ENCODE measurements at places on chromosomes 6 and 20. TPM values are rescaled to one million over a fixed set of nuclear protein-coding genes. Genes with fewer than 3 reads are reported as not detected.

The PRND gene
- polyA plus RNA-seq = 3.8 TPM

The HSP90AB1 gene
- polyA plus RNA-seq = 1,256 TPM

The DNAH8 gene
- polyA plus RNA-seq = 0.31 TPM

The PSMB9 gene
- polyA plus RNA-seq = 5.2 TPM

The GATA5 gene
- 8.2 TPM for polyA plus RNA-seq

The YWHAB gene
- polyA plus RNA-seq = 213 TPM

DNA sequence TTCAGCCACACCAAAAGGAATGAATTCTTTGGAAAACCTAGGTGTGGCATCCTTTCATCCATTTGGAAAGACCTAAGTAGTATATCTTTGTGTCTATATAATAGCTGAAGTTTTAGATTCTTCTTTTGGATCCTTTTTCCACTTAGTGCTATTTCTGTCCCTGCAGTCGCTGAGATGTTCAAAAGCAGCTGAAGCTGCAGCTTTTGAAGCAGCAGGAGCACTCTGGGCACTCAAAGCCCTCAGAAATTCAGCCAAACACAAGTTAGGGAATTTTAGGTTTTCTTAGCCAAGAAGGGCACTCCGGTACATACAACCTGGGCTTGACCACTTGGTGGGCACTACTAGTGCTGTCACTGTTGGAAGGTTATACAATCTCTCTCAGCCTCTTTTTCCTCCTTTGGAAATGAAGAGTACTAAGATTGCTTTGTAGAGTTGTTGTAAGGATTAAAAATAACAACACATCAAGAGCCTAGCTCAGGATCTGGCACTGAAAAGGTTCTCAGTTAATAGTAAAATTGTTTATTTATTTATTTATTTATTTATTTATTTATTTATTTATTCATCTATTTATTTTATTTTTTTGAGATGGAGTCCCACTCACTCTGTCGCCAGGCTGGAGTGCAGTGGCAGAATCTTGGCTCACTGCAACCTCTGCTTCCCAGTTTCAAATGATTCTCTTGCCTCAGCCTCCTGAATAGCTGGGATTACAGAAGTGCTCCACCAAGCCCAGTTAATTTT lies 71.9 kb upstream of the SLC22A16 start:
- DNase-seq = no peak

DNA sequence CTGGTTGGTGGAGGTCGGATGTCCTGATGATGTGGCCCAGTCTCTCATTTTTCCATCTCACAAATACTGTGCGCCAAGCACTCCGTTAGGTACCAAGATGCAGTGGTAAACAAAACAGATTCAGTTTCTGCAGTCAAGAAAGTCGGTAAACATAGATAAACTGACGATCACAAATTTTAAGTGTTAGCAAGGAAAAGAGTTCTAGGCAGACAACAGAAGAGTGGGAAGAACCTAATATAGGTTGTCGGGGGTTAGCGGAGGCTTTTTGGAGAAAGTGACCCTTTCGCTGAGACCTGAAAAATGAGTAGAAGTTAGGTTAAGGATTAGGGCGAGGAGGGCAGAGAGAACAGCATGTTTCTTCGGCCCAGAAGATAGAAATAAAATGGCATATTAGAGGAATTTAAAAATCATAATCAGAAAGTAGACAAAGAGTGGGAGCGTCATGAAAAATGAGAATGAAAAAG lies 514 bp downstream of the ORC3 start:
- no peak for DNase-seq

DNA sequence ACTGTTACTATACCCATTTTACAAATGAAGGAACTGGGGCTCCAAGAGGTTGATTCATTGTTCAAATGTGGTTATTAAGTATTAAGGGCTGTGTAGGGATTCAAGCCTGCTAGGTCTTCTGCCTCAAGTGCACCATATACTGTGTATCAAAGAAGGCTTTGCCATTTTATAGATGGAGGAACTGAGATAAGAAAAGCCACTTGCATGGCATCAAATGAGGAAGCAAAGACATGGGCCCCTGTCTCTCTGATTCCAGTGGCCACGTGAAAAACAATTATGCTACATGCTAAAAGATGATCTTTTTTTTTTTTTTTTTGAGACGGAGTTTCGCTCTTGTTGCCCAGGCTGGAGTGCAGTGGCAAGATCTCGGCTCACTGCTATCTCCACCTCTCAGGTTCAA lies 67.0 kb downstream of the TMEM200A start:
- no peak for DNase-seq

DNA sequence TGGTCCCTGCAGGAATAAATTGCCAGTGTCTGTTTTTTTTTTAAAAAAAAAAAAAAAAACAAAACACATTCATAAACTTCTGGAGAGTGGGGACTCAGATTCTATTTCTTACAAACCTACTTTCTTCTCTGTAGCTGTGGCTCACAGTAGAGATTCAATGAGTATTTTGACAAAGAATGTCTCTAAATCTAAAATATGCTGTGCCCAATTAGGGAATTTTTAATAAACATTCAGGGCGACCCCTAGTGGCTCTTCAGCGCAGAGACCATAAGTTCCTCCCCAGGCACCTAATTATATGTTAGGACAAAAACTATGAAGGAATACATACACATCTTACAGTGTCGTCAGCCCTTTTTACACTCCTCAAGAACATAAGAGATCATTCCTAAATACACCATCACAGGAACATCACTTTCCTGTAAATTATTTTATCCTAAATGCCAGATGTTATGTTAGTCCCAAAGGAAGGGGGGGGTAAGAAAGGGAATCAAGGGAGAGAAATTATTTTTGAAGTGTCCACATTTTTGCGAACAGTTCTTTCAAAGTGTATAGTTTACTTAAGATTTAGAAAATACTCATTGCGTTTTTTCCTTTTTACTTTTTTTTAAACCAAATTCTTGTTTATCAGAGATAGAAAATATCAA lies 21.8 kb upstream of the NAA20 start:
- no peak for DNase-seq

- no peak for DNase-seq
Observed at GRCh38 chr6:131728296-131728939, 17.6 kb upstream of the CTAGE9 start.

GRCh38 chr6:103886951-103887350 lies 972.8 kb downstream of the HACE1 start:
- no peak for DNase-seq

- DNase-seq = no peak
Observed at GRCh38 chr6:168050225-168050880, 28.7 kb downstream of the FRMD1 start.

DNA sequence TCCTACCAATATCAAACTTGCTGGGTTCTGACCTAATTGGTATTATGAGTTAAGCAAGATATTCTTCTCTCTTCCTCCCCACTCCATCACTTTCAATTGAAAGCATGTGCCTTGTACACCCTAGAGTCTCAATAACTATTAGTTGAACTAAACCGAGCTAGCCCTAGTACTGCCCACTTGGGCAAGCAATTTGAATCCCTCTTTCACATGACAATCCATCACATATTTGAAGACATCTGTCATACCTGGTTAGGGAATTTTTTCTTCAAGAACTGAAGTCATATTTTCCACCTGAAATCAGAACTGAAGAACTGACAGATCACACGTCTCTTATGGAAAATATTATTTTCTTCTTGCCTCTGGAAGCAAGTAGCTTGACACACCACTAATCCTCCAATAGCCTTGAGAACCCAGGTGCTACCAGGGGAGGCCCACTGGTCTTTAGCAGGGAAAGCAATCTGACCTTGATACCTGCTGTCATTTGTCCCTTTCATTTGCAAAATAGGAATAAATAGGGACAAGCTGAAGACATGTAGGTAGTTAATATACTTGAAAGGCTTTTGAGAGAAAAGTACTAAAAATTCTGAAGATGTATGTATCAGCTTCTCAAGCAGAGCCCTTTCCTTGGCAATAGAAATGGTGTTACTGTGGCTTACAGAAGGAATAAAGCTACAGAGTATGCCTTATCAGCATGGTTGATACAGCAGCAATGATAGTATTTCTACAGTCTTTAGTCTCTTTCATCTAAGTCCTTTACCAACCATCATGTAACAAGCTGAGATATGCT lies 71.4 kb downstream of the GJA10 start:
- DNase-seq = no peak

- no peak for DNase-seq
Observed at GRCh38 chr20:36501367-36502006, 39.8 kb upstream of the MYL9 start.

- DNase-seq = no peak
Observed at GRCh38 chr6:100228437-100228833, 234.4 kb upstream of the MCHR2 start.

- peak; percentile 44 for DNase-seq
Observed at GRCh38 chr6:20069021-20069522, 143.2 kb downstream of the MBOAT1 start.

GRCh38 chr6:31898383-31899011 lies 999 bp upstream of the EHMT2 start:
- DNase-seq = peak; percentile 41

- DNase-seq = no peak
Observed at GRCh38 chr6:13357551-13358075, 29.3 kb upstream of the TBC1D7 start.

DNA sequence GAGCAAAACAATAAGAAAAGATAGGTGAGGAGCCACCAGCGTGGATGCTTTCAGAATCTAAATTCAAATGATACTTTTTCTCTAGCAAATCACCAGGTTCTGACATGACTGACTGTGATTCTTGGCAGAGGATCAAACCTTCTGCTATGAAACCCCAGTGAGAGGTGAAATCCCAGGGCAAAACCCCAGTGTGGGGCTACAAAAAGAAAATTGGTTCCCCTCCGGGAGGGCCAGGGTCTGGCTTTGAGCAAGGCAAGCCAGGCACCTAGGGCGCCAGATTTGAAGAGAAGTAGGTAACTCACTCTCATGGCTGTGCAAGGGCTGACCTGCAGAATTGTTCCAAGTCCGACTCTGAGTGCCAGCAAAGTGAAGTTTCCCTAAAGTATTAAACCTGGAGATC lies 20.2 kb upstream of the RALGAPA2 start:
- no peak for DNase-seq

DNA sequence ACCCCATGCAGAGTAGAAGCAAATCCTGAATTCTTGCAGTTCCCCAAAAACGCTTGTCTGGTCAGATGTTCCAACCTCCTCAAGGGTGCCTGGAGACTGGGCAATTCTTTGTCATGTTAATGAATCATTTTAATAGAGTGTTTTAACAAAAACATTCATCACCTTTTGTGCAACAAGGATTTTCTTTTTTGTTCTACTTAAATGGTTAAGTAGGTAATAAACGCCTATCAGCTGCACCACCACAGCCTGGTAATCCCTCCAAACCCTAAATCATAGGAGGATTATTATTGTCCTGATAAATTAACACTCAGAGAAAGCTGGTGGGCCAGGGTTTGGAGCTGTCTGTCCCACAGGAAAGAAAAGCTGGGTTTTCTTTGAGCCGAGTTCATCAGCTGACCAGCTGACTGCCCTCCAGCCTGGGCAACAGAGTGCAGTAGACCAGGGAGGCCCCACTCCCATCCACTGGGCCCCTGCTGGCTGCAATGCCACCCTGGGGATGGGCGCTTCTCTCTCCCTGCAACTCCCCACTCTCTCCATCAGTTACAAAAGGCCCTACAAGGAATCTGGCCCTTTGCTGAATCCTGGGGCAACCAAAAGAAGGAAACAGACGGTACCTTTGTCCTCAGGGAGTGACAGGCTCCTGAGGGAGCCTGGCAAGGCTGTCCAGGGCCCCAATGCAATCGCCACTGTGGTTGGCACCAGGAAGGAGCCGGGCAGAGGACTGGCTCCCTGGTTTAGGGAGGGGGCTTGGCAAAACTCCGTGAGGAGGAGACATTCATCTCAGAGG lies 23.1 kb upstream of the BMP7 start:
- DNase-seq = no peak

DNA sequence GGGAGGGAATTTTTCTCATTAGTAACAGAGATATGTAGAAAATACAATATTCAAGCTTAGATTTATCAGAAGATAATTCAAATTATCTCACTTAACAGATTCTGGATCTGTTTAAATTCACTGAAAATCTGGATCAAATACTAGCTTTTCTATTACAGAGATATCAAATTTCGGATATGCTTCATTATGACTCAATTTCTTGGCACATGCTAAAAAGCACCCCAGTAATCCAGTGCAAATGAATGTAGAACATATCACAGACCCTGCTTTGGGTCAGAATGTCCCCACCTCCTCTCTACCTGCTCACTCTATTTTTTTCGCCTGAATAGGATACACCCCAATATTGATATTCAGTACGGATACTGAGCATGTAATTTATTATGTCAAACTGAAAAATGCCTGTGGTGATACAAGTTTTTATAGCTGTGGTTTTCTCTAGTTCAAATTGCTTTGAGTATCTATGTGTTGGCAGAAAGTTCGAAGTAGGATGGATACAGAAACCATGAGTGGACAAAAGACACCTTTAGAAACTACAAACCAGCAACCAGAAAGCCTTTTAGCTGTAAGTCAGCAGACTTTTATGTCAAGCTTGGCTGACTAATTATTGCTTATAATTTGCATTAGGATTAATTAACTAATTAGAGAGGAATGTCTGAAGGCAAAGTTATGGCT lies 290.0 kb downstream of the TFAP2B start:
- DNase-seq = no peak

DNA sequence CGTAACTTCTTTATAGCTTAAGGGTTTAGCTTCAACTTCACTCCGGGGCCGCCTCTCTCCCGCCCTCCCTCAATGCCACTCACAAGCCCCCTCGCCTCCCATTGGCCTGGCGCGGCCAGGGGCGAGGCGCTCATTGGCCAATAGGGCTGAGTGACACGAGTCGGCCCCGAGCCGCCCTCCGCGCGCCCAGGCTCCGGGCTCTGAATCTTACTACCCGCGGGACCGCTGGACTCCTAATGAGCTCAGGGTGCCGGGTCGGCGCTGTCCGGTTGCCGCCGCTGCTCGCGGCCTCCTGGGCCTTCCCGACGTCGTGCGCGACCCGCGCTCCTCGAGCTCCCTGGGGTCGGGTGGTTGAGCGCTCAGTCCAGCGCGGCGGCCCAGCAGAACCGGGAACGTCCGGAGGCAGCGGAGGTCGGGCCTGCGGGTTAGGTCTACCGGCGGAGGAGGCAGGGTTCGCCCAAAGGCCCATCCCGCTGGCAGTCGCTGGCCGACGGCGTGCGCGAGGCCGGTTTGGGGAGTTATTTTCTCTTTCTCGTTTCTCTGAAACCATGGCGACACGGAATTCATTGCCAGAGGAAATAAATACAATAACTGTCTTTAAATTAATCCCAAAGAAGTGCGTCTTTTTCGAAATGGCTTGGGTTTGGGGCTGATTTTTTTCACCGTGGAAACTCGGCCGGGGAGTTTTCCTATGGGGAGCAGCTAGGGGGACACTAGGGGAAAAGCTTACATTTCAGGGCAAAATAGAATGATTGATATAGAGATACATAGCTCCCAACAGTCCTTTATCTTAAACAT lies at the start of gene SIM1:
Gene SIM1 (minus strand): TSS at position 19 of the 798 bp plus-strand sequence. CDS start 1,453 bp downstream, outside the sequence.
- DNase-seq = peak; percentile 88

DNA sequence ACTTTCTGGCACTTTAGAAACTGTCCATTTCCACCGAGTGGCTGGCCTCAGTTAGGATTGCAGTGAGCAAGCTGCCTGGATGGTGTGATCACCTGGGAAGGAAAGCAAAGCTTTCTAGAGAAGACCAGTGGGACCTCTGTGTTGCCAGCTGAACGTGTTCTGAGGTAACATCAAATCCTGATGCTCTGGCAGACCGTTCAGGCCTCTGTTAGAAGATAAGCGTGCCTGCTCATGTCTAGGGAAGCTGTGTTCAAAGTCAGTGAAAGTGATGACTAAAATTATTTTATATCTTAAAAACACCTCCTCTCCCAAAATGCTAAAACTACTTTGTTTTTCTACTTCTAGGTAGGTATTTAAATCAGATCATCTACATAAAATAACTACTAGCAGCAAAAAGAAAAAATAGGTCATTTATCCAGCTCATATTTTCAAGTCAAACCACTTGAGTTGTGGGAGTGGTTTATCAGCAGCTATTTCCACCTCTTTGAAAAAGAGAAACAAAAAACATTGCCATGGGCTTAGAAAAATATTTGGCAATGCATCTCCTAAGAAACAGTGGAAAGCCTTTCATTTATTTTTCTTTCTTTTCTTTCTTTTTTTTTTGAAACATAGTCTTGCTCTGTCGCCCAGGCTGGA lies 54.8 kb downstream of the CEP43 start:
- no peak for DNase-seq
